ENCODE measurements at places on chromosomes 2 and 18.

DNA sequence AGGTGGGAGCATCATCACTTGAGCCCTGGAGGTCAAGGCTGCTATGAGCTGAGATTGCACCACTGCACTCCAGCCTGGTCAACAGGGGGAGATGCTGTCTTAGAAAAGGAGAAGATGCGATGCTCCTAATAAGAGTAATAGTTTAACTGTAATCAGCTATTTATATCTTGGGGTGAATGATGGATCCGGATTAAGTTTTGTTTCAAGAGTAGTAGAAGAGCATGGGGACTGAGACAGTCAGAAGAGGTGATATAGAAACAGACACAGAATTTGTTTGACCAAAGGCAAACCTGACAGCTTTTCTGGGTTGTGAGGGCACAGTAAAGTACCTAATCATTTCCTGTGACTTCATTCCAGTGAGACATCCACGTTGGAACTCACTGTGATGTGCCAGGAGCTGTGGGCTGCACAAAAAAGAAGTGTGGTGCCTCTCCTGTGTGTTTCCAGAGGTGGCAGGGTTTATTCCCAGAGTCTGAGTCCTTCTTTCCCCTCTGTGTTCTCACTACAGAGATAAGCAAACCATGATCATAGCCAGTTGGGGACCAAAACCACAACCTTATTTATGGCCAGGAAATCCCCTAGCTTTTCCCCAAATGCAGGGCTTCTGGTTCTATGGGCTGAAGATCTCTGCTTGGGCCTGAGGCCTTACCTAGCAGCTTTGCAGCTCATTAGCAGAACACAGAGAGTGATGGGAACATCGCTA, 113.7 kb downstream of the XRCC5 start:
- DNase-seq = peak; percentile 71

DNA sequence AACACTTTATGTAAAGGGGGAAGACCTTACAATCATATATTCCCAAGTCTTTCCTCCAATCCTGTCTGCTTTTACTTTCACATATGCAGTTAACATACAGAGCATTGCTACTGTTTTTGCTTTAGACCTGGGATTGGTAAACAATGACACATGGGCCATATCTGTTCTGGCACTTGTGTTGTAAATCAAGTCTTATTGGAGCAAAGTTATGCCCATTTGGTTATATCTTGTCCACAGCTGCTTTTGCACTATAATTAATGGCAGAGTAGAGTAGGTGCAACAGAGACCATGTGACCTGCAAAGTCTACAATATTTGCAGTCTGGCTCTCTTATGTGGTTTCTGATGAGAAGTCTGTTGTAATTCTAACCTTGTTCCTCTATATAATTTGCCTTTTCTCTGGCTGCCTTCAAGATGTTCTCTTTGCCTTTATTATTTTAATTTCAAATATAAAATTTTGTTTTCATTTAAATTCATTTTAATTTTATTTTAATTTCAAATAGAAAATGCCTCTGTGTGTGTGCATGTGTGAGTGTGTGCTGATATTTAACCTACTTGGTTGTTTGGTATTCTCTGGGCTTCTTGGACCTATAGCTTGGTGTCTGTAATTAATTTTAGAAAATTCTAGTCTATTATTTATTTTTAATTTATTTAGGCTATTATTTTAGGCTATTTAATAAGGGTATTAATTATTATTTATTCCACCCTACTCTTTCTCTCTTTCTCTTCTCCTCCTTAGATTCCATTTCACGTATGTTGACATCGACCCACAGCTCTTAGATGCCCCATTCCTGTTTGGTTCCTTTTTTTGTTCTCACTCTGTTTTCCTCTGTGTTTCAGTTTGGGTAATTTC, 16.8 kb upstream of the LPIN1 start:
- no peak for DNase-seq

GRCh38 chr2:30691948-30692828, 115.1 kb downstream of the CAPN13 start:
- DNase-seq = peak; percentile 34

- peak; percentile 99 for DNase-seq
Observed at GRCh38 chr2:109322111-109322510, 193.1 kb downstream of the SH3RF3 start.

- no peak for DNase-seq
Observed at GRCh38 chr2:17816396-17817245, at the start of gene MSGN1. MSGN1 (plus strand) TSS chr2:17816460; CDS start chr2:17816519, 59 bp downstream.

DNA sequence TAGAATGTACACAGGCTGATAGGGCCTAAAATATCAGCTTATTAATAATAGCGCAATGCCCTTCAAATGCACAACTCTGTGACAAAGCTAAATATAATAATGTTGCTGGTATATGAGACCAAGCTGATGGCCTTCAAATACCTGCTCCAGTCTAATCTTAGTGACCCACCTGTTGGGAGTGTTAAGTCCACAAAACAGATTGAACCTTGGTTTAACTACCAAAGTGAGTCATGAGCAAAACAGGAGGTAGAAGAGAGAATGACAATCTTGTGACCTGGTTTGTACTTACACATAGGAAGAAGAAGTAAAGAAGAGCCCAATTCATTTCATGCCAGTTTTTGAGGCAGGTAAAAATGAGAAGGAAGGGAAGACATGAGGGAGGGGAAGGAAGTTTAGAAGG, 295.0 kb downstream of the NR4A2 start:
- no peak for DNase-seq

- DNase-seq = peak; percentile 54
Observed at GRCh38 chr2:235598532-235599531, 105.0 kb downstream of the AGAP1 start.

- DNase-seq = no peak
Observed at GRCh38 chr2:20357638-20358389, 7.2 kb upstream of the PUM2 start.

- DNase-seq = no peak
Observed at GRCh38 chr2:179255129-179255528, 9.5 kb downstream of the SESTD1 start.

GRCh38 chr2:117692001-117692763, 122.3 kb upstream of the DDX18 start:
- no peak for DNase-seq

- peak; percentile 39 for DNase-seq
Observed at GRCh38 chr2:85649201-85650190, 18.5 kb downstream of the SFTPB start.

- no peak for DNase-seq
Observed at GRCh38 chr2:121485039-121485438, 45.6 kb upstream of the RNU4ATAC start.

DNA sequence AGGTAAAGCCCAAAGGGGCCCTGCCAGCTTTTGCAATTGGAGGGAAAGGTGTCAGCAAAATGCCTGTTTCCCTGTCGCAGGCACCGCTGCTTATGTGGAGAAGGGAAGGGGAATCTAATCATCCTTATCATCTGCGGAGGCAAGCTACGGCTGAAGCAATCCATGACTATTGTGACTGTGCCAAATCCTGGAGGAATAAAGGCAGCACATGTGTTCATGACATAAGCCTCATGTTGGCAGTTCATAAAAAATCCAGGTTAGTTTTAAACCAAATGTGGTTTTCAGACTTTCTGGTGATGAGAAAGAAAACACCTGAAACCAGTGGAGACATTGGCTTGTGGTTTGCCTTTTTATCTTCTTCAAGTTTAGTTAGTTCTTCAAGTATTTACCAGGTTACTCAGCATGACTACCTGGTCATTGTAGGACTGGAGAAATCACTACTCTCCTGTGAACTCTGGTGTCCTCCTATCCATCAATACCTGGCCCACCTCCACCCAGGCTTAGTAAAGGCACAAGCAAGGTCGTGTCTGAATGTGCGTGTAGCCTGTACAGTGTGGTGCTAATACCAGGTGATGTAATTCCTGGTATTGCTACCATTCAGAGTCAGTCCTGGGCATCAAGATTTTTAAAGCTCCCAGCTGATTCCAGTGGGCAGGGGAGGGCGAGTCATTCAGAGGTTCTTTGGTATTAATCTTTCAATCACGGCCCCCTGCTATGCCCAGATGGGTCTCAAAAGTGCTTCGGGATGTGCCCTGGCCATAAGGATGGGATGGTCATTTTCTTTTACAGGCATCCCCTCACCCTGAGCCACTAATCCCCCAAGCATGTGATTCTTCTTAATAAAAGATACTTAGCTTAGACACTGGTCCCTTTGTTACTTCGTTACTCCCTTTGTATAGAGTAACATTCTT, 96.8 kb downstream of the TGFA start:
- no peak for DNase-seq

GRCh38 chr2:27980242-27980641, 89.7 kb downstream of the BABAM2 start:
- no peak for DNase-seq

DNA sequence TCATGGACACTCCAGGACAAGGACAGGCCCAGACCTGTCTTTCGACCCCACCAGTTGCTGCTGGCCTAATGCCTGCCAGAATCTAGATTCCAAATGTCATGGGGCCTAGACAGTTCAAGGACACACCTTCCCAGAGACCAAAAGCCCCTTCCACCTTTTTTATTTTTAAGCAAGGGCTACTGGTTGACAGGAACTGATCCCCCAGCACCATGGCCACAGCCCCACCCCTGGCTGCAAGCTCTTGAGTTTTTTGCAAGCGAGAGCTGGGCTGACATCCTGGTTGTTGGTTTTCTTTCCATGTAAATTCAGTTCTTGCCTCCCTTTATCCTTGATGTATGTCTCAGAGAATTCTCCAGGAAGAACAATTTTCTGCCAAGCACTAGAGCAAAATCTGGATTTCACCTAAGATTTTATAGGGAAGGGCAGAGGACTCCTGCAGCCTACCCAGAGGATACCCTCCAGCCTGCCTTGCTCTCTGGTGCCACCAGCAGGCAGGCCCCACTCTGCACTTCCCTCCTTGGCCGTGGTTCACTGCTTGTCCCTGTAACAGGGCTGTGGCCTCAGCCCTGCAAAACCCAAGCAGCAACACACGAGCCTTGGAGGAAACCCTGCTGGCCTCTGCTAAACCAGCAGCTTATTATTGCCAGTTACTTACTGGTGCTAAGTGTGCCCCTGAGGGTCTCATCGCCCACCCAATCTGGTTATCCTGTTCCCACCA, 97.7 kb downstream of the TWIST2 start:
- DNase-seq = peak; percentile 66

DNA sequence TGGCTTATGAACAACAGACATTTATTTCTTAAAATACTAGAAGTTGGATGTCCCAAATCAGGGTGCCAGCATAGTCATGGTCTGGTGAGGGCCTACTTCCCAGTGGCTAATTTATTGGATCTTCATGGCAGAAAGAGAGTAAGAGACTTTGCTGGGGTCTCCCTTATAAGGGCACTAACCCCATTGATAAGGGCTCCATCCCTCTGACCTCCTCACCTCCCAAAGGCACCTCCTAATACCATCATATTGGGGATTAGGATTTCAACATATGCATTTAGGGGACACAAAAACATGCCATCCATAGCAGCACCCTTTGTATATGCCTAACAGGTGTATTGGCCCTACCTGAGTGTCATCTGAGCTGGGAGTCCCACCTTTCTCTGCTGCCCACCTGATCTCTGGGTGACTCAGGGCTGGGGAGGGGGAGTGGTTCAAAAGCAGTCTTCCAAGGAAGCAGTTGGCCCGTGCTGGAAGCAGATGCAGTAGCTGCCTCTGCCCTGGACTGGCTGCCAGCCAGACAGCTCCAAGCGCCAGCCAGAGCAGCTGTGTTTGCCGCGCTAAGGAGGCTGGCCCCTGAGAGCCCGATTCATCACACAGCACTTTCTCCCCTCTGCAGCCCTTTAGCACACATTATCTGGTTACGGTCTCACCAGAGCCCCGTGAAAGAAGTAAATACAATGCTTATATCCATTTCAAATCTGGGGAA, 84.6 kb downstream of the SMAD7 start:
- no peak for DNase-seq

GRCh38 chr18:33116376-33116775, 324.1 kb downstream of the CCDC178 start:
- DNase-seq = no peak

DNA sequence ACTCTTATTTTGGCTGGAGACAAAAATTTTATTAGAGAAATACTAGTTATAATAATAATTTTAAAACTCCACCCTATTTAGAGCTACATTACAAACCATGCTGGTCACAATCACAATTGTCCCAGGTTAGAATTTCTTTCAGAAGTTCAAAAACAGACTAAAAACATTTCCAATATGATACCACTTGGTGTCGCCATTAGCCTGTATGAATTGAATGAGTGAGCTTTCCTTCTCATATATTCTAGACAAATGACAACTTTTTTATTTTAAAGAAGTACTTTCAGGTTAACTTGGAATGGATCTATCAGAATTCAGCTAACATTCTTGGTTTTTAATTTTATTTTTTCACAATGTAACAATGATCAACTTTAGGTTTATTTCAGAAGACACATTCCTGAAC, 48.0 kb downstream of the SERPINB8 start:
- DNase-seq = peak; percentile 25

- no peak for DNase-seq
Observed at GRCh38 chr18:34491719-34492118, 218.4 kb upstream of the DTNA start.

All from mesenchymal stem cell (in vitro differentiated cells and primary cell).